ENCODE measurements at places on chromosomes 5 and 9.

DNA sequence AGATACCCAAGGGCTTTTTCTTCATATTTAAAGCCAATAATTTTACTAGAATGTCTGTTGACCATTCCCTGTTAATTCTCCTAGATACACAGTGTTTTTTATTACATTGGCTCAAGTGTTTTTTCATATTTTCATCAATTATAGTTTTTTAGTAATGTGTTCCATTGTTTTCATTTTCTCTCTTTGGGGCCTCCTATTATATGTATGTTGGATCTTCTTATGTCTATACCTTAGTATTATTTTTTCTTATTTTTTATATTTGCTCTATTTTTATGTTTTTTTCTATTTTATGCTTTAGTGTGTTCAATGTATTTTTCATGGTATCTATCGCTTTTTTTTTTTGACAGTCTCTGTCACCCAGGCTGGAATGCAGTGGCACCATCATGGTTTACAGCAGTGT is 7.5 kb downstream of the KIAA1958 start:
- no peak for DNase-seq

- DNase-seq = no peak
Observed at GRCh38 chr9:115939065-115939765, 214.4 kb upstream of the PAPPA start.

- DNase-seq = no peak
Observed at GRCh38 chr5:173329491-173330337, 1.5 kb upstream of the STC2 start.

DNA sequence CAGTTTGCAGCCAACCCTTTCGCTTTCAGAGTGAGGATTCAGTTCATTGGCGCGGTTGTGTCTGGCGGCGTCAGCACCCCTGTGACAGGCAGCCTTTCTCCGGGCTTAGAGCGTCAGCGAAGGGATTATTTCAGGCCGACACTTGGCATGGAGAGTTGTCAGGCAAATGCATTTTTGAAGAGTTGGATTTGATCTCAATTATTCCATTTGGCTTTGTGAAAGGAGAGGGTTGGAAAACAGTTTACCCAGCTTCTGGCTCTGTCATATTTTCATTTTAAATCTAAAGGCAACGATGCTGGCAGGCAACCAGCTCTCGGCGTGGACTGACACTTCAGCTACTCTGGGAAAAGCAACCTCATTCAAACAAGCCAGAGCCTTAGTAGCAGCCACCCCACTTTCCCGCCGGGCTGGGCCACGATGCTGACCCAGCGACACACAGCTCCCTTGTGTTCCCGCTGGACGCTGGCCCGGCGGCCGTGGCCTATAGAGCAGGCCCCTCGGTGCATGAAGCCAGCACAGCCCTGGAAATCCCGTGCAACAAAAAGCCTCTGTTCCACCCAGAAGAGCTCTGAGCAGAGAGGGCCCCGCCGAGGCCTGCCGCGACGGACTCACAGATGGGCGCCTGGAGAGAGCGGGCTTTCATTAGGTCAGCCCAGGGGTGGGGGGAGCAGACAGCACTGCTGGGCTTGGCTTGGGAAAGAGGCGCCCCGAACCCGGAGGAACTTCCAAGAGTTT is 28.9 kb upstream of the LPCAT1 start:
- no peak for DNase-seq

GRCh38 chr9:97997330-97998276 is 14.5 kb downstream of the ANP32B start:
- DNase-seq = no peak

DNA sequence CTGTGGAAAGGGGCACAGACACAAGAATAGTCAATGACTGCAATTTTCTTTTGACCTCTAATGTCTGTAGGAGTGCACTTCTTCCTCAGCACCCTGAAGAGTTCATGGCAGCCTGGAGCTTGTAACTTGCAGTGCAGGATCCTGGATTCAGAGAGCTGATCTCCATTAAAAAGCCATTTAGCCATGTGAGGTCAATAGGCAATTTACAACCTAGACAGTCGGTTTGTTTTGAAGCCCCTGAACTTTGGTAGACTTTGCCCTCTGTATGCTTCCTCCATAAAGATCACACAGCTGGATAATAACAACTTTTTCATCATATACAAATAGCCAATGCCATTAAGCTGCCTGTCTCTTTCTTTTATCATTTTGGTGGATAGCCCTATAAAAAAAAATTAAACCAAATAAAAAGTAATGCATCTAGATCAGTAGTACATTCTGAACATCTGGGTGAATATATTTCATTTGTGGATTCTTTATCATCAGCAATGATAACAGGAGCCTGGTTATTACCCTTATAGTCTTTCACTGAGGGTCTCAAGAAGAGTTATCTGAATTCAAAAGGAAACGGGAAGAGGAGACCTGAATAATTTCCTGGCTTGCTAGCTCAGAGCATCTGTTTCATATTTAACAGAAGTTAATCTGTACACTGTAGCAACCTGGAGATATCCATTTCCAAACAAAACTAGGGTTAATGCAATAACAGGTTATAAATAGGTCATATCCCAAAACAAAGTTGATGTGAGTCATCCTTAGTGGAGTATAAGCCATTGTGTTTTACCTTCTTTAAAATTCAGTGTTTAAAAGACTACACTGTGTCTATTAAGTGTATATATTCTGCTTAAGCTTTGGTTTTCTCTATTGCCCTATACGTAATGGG is 193.8 kb upstream of the ACTBL2 start:
- DNase-seq = no peak

- DNase-seq = no peak
Observed at GRCh38 chr9:115591584-115591984, 473.6 kb upstream of the TNC start.

DNA sequence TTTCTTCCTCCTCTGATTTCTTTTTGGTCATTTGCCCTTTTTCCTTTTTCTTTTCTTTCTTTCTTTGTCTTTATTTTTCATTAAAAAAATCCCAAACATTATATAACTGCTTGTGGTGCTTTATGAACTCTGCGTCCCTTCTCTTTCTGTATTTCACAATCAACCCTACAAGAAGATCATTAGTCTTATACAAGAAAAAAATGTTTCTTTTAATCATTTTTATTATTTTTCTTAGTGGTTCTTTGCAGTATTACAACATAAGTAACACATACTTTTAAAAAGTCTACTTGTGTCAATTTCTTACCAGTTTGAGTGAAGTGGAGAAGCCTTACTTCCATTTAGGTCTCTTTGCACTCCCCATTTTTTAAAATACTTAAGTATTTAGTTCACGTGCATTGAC is 212.7 kb upstream of the SMC2 start:
- no peak for DNase-seq

GRCh38 chr5:89729623-89730301 is 679.8 kb downstream of the CETN3 start:
- no peak for DNase-seq

DNA sequence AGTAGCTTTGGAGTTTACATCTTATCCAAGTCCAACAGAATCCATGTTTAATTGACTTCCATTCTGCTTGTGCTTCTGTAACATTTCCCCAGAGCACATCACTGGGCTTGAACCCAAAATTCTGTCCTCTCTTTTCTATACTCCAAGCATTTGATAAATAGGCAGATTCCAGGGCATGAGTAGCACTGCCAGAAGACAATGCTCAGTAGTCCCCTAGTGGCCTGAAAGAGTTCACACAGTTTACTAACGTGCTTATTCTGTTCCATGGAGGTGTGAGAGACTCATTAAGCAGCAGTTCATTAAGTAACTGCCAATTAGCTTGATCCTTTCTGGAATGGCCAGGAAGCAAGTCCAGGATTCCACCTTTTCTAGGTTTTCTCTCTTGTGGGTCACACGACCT is 9.4 kb upstream of the GABRA6 start:
- no peak for DNase-seq

DNA sequence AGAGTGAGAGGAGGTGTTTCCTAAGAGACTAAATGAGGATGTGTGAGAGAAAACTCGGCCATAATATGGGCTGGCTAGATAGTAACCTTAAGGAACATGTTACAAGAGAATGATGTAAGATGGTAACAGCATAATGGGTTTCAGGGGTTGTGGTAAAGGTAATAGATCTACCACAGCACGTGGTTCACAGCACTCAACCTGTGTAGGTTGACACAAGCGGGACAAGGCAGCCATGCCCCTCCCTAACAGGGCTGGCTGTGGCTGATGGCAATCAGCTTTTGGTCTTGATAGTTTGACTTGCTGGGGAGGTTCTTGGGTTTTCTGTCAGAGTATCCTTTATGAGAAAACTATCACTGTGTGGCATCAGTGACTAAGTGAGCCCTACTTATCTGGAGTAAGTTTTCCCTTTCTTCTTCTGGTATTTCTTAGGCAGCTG is 138.6 kb downstream of the TRIO start:
- no peak for DNase-seq

- no peak for DNase-seq
Observed at GRCh38 chr5:170791325-170791954, 7.9 kb downstream of the GABRP start.

DNA sequence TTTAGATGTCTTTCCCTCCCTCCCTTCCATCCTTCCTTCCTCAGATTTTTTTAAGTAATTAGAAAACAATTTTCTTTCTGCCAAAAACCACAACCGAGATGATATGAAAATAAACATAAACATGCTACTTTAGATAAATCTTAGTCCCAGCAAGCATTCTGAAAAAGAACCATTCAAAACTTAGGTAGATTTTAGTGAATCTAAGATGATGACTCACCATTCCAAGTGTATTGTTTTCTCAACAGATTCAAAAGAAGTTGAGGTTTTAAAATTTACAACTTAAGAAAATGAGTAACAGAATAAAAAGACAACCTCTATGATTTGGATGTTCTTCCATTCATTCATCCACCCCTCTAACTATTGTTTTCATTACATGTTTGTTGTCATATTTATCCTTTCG is 465.1 kb downstream of the PDE4D start:
- DNase-seq = no peak
